ENCODE measurements at places on chromosomes 5 and 9. TPM values are rescaled to one million over a fixed set of nuclear protein-coding genes. Genes with fewer than 3 reads are reported as not detected.

Gene GPR150
- 1.9 TPM for total RNA-seq

Gene KIF4B
- total RNA-seq = under 0.01 TPM

Gene PCDHGC4
- total RNA-seq = 0.44 TPM

Gene TMEM174
- total RNA-seq = not detected

Gene TMC1
- total RNA-seq = 0.13 TPM

Gene RASEF
- under 0.01 TPM for total RNA-seq

Gene MRPS30
- total RNA-seq = 63.0 TPM

Gene PDLIM4
- total RNA-seq = 40.4 TPM

Gene GBGT1
- 6.0 TPM for total RNA-seq

Gene OGN
- not detected for total RNA-seq

Gene UNC13B
- 35.0 TPM for total RNA-seq

Data from mammary microvascular endothelial cell (primary cell).